ENCODE measurements at places on chromosomes 12 and 14.

DNA sequence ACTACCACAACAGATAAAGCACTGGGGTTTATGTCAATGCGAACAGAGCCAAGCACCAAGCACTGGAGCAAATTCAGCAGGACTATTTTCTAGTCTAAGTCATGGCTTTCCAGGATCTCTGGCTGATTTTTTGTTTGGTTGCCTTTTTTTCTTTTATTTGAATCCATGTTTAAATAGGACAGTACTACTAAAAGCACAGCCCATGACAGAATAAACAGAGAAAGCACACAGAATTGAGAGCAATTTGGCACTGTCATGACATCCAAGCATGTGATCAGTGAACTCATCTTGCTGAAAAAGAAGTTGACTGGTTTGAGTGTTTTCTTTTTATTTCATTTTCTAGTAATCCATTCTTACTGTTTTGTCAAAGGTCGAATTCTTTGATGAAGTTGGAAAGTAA lies 23.1 kb upstream of the RERG start:
- DNase-seq = no peak

GRCh38 chr14:77000340-77001270 lies 27.9 kb downstream of the IRF2BPL start:
- DNase-seq = no peak

GRCh38 chr14:35335388-35336092 lies 43.4 kb downstream of the PSMA6 start:
- no peak for DNase-seq

DNA sequence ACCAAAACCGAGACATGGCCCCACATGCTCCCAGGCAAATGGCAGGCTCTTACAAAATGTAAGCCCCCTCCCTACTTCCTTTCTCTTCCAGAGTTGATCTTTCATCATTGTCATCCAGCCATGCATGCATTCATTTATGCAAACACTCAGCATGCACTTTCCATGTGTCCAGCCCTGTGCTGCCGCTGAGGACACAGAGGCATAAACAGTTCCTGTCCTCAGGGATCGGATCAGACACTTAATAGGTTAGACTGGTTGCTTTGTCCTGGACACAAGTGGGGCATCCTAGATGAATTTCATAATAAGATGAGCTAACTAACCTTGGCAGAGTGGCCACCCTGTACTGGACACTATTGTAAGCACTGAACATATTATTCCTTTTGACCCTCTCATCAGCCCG lies 23.1 kb downstream of the PRIMA1 start:
- no peak for DNase-seq

GRCh38 chr12:40769846-40770245 lies 77.6 kb downstream of the CNTN1 start:
- no peak for DNase-seq

- no peak for DNase-seq
Measured at GRCh38 chr14:103343164-103343879, 9.3 kb downstream of the EIF5 start.

GRCh38 chr14:70045844-70046535 lies 142.8 kb downstream of the SLC8A3 start:
- no peak for DNase-seq
